ENCODE measurements at places on chromosomes 12 and 14.

- no peak for DNase-seq
Measured at GRCh38 chr12:86456241-86456640, 200.1 kb upstream of the MGAT4C start.

DNA sequence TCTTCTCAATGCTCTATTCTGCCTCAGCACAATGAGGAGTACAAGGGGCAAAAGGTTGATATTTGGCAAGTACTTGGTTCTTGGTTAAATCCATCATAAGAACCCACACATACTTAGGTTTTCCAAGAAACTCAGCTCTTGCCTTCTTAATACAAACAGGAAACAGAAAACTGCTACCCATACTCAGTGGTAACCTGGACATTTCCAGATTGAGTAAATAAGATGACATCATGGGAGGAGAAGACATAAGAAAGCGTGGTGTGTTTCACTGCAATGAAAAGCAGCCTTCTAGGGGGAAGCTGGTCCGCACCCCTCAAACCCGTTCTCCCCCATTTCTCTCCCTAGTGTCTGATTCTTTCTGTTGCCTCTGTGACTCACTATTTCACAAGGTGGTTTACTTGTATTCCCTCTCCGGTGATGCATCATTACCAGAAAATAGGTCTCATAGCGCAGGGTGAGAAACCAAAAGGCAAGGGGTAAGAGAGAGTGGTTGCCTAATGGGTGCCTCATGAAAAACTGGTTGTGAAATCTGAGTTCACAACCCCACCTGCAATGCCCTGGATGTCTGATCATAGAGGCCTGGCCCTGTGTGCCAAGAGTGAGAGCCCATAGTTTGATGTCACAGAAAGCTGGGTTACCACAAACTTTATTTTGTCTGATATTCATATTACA is 326.5 kb upstream of the TBX3 start:
- no peak for DNase-seq

DNA sequence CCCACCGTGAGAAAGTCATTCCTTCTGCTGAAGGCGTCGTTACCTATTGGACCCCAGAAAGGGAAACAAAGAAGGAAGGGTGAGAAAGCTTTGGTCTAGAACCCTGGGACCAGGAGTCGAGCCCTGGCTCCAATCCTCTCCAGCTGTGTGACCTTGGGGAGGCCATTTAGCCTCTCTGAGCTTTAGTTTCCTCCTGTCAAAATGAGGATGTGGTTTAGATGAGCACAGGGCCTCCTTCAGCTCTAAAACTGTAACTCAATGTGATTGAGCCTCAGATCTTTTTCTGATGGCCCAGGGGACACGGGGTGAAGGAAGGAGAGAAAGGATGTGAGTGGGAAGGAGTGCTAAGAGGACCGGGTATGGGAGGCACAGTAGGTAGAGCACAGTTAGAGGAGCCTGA is 7.7 kb downstream of the JDP2 start:
- no peak for DNase-seq

- no peak for DNase-seq
Measured at GRCh38 chr14:90194706-90195105, 61.6 kb upstream of the PSMC1 start.

DNA sequence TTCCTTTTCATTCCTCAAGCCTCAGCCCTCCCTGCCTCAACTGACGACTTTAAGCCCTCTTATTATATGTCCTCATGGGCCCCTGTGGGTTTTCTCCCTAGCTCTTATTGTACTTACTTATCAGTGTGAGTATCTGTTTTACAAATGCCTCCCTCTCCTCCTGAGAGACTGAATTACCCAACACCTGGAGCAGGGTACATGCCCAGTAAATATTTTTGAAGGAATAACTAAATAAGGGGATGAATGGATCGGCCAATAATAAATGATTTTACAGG is 95.8 kb upstream of the SLC35F4 start:
- DNase-seq, result no peak

- DNase-seq, result no peak
Measured at GRCh38 chr14:60085085-60085484, 6.6 kb upstream of the PCNX4 start.

GRCh38 chr14:38078393-38078792 is 129.3 kb upstream of the SSTR1 start:
- DNase-seq, result no peak

GRCh38 chr14:101780390-101780789 is 18.9 kb downstream of the PPP2R5C start:
- DNase-seq, result no peak
